Peyer's patch (tissue), 4 donors: ENCODE measurements at places on chromosomes 5 and 9. TPM values are rescaled to one million over a fixed set of nuclear protein-coding genes. Genes with fewer than 3 reads are reported as not detected.

The ARSK gene
- total RNA-seq, result 0.76 TPM

The NAA35 gene
- 17.5 TPM for total RNA-seq

The NUP214 gene
- total RNA-seq, result 48.2 TPM

The RORB gene
- 2.5 TPM for total RNA-seq

The STING1 gene
- total RNA-seq, result 48.7 TPM

The GLRA1 gene
- not detected for total RNA-seq

The CD274 gene
- total RNA-seq, result 1.7 TPM

GRCh38 chr9:135178498-135178897, 91.0 kb downstream of the OLFM1 start:
- DNase-seq, result no peak
- no peak overlapping the region for H3K27ac ChIP-seq
- no peaks in the 10 kb centered on the region for H3K4me1 ChIP-seq
- H3K36me3 ChIP-seq, result no peaks in the 10 kb centered on the region

- no peak overlapping the region for H3K4me3 ChIP-seq
- H3K4me1 ChIP-seq, result no peaks in the 10 kb centered on the region
- no peaks in the 10 kb centered on the region for H3K36me3 ChIP-seq
- DNase-seq, result no peak
- no peak overlapping the region for H3K27ac ChIP-seq
Measured at GRCh38 chr5:285991-286557, 14.6 kb downstream of the PDCD6 start.

DNA sequence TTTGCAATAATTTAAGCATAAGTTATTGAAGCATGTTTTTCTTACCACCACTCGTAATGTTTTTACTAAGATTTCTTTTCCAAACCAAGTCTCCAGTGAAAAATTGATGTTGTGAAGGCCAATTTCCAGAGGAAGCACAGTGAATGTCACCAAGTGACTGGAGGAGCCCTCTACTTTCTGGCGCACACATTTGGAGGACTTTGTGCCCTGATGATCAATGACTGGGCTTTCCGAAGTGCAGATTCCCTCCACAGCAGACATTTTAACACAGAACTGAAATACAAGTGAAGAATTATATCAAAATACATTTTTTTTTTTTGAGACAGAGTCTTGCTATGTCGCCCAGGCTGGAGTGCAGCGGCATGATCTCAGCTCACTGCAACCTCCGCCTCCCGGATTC, 52.6 kb downstream of the C5 start:
- no peaks in the 10 kb centered on the region for H3K36me3 ChIP-seq
- no peaks in the 10 kb centered on the region for H3K4me1 ChIP-seq
- no peaks in the 10 kb centered on the region for H3K27me3 ChIP-seq

- H3K4me3 ChIP-seq, result no peak overlapping the region
- no peak overlapping the region for H3K27ac ChIP-seq
- H3K4me1 ChIP-seq, result no peaks in the 10 kb centered on the region
- no peak for DNase-seq
- H3K36me3 ChIP-seq, result no peaks in the 10 kb centered on the region
- no peaks in the 10 kb centered on the region for H3K27me3 ChIP-seq
Measured at GRCh38 chr9:1876891-1877496, 138.2 kb upstream of the SMARCA2 start.

DNA sequence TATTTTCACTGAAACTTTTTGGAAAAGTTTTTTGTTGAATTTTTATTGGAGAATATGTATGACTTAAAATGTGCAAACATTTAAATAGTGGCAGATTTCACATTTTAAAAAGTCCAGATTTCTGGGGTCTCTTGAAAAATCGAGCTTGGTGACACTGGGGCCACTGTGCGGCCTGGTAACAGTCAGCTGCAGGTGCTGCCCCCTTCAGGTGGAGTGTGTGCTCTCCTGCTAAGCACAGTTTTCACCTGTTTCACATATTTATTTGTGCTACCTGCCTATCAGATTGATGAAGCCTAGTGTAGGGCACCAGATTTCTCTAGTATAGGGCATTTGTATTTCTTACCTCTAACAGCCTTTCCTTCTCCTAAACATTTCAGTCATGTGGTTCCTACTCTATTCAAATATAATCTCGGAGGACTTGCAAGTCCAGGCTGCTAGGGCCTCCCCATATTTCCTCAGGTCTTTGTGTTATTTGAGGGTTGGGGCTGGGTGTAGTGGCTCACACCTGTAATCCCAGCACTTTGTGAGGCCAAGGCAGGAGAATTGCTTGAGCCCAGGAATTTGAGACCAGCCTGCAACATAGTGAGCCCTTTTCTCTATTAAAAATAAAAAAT, 95.8 kb upstream of the KLF9 start:
- no peaks in the 10 kb centered on the region for H3K27me3 ChIP-seq
- no peak overlapping the region for H3K4me3 ChIP-seq
- peak; percentile 62 for DNase-seq

DNA sequence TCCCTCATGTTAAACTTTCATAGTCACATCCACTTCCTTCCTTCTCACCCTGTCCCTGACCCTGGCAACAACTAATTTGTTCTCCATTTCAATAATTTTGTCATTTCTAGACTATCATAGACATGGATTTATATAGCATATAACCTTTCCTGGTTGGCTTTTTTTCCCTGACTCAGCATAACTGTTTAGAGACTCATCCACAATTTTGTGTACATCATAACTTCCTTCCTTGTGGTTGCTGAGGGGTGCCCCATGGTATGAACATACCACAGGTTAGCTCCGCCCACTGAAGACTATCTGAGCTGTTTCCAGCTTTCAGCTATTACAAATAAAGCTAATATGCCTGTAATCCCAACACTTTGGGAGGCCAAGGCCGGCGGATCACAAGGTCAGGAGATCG, 137.3 kb downstream of the PHF2 start:
- H3K27ac ChIP-seq, result no peak overlapping the region
- no peak for DNase-seq
- no peak overlapping the region for H3K4me3 ChIP-seq
- no peaks in the 10 kb centered on the region for H3K36me3 ChIP-seq
- no peaks in the 10 kb centered on the region for H3K4me1 ChIP-seq

DNA sequence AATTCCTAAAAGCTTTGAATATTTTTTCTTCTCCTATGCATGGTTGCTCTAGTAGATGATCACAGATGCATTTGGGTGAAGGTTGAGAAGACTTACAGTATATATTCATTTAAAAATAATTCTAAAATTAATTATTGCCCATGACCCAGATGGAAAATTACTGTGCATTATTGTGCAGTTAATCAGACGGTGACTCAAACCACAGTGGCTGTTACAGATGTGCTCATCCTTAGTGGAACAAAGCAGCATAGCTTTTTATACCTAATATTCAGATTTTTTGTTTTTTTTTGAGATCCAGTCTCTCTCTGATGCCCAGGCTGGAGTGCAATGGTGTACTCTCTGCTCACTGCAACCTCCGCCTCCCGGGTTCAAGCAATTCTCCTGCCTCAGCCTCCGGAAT, 10.7 kb downstream of the OR2V1 start:
- peaks cover 6% of the 10 kb centered on the region for H3K27me3 ChIP-seq
- H3K4me3 ChIP-seq, result no peak overlapping the region
- H3K4me1 ChIP-seq, result no peaks in the 10 kb centered on the region
- DNase-seq, result no peak
- H3K27ac ChIP-seq, result no peak overlapping the region

GRCh38 chr5:109328626-109329025, 81.1 kb downstream of the PJA2 start:
- no peak overlapping the region for H3K4me3 ChIP-seq
- H3K36me3 ChIP-seq, result no peaks in the 10 kb centered on the region
- H3K4me1 ChIP-seq, result no peaks in the 10 kb centered on the region
- no peak for DNase-seq
- H3K27me3 ChIP-seq, result no peaks in the 10 kb centered on the region
- H3K27ac ChIP-seq, result no peak overlapping the region

GRCh38 chr5:167853421-167853820, 438.0 kb upstream of the WWC1 start:
- no peak for DNase-seq
- no peak overlapping the region for H3K27ac ChIP-seq
- no peaks in the 10 kb centered on the region for H3K36me3 ChIP-seq
